ENCODE measurements at places on chromosomes 1 and 21.
A peak's percentile ranks its signal among the peaks of the same experiment; 100 is the strongest.

- no peak for DNase-seq
These were observed 223.6 kb downstream of the SRGAP2C start for GRCh38 chr1:121408354-121408753.

DNA sequence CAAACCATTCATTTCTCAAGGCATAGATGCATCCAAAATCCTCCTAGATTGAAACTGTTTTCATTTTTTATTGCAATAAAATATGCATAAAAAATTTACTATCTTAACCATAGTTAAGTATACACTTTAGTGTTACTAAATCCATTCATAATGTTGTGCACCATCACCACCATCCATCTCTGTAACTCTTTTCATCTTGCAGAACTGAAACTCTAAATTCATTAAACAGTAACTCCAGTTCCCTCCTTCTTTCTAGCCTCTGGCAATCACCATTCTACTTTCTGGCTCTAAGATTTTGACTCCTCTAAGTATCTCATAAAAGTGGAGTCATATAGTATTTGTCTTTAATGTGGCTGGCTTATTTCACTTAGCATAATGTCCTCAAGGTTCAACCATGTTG lies 236.8 kb downstream of the SMYD3 start:
- no peak for DNase-seq

DNA sequence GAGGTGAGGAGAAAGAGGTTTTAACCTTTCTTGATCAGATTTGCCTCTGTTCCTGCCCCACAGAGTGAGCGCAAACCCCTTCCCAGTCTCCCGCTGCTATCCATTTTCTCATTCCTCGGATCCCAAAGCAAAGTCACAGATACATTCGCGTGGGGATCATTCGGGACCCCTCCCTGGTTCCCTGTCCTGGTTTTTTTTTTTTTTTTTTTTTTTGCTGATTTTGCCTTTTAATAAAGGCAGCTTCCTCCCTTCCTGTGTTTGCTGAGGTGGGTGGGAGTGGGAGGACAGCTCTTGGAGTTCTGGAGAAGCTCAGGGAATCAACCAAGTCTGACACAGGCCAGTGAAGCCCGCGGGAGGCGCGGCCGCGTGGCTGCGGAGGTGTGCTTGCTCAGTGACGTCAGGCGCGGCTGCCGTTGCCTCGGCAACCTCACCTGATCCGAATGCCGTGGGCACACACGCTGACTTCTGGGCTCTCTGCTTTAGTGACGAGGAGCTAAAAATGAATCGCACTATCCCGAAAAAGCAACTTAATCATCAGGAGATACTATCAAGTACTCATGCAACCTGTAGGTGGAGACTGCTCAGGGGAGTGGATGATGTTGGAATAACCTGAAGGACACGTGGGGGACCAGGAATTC lies 106.4 kb downstream of the TBX19 start:
- DNase-seq = peak; percentile 77

GRCh38 chr1:245768596-245768995 lies 613.8 kb downstream of the KIF26B start:
- no peak for DNase-seq

DNA sequence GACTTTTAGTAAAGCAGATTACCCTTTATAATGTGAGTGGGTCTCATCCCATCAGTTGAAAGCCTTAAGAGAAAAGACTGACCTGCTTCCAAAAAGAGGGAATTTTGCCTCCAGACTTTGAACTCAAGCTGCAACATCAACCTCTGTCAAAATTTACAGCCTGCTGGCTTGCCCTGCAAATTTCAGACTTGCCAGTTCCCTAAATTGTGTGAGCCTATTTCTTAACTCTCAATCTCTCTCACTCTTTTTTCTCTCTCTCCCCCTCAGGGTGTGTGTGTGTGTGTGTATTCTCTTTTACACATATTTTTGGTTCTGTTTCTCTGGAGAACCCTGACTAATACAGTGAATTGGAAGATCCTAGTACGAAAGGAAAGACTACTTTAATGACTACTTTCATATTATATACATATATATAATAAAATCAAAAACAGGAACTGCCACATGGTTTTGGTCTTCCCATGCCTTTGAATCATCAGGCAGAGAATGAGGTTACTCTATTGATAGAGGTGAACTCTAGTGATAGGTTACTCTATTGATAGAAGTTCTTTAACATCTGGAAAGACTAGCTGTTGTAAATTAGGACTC lies 6.4 kb downstream of the OR2C3 start:
- no peak for DNase-seq

- no peak for DNase-seq
These were observed 3.3 kb upstream of the EPHA2 start for GRCh38 chr1:16158993-16159831.

DNA sequence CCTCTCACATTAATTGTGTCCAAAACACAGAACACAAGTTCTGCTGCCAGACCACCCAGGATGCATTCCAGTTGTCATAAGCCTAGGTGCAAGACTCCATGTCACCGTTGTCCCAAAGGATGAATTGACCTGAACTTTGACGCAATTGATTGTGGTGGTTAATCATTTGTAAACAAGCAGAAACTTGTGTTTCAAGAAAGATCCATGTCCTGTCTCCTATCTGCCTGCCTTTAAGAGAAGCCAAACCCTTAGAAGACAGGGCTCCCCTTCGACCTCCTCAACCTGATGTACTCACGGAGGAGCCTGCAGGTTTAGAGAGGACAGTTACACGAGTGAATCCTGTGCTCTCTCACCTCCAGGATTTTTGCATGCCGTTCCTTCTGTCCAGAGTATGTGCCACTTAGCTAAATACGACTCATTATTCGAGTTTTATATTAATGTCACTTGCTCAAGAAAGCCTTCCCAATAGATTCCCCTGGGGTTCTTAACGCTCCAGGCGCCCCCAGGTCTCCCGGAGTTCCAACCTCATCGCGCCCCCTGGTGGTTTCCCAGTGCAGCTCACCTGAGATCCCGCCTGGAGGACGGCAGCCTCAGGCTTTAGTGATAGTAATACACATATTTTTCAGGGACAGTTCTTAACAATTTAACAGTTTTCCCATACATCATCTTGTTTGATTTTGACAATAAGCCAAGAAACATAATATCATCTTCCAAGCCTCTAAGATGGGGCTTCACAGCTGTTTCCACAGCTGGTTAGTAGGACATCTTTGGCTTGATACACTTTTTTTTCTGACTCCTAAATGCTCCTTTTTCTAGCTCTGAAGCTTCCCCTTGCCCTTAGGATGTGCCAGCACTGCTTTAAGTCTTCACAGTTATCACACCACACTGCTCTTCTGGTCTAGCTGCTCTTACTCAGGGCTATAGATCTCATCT lies 2.4 kb upstream of the C8B start:
- DNase-seq = no peak

- DNase-seq = no peak
These were observed 180.8 kb downstream of the RPS6KC1 start for GRCh38 chr1:213231795-213232231.

GRCh38 chr21:36200081-36200561 lies 43.5 kb downstream of the DOP1B start:
- no peak for DNase-seq

- peak; percentile 50 for DNase-seq
These were observed 39.0 kb downstream of the LPAR3 start for GRCh38 chr1:84853741-84854721.

GRCh38 chr1:111596499-111596898 lies 23.1 kb upstream of the RAP1A start:
- DNase-seq = peak; percentile 77

DNA sequence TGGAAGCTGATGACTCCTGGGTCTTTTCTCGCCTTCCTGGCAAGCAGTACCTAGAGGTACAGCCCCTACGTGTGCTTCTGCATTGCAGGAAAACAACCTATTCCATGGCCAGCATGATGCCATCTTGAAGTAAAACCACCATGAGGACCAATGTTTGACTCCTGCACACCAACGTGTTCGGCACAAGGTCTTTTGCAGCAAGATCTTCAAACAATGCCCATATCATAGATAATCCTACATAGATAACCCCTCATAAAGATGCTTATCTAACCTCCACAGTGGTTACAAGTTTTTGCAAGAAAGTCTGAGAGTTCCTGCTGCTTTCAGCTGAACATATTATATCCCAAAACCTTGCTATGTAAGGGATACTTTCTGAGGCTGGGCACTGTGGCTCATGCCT lies 141.1 kb upstream of the MAP1LC3C start:
- DNase-seq = no peak

- no peak for DNase-seq
These were observed 26.6 kb upstream of the HMGN1 start for GRCh38 chr21:39375446-39375845.

DNA sequence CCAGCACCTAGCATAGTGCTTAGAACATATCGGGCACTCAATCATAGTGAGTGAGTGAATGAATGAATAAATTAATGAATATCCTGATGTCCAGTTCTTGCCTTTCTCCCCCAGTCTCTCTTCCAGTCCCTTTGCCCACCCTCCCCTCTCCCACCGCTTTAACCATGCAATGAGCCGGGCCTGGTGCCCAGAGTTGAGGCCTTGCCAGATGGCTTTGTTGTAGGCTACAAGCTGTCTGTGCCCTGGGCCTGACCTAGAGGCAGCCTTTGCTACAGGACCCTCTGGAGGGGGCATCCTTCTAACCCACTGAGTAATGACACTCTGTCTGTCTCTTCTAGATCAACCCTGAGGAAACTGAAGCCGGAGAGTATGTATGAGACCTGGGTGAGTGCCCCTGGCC lies 6.9 kb downstream of the CASQ1 start:
- DNase-seq = no peak

DNA sequence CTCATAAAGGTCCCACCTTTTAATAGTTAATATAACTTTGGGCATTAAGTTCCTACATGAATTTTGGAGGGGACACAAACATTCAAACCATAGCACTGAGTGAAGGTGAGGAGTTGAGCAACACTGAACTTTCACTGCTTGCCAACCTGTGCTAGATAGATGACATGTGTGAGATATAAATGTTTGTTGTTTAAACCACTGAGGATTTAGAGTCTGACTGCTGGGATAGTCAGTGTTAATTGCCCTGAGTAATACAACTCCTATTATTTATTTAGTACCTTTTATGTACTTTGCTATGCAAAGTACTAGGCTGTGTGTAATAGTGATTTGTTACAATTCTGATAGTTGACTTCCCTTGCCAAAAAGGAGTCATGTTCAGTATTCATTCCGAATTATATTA lies 32.4 kb upstream of the SLC16A1 start:
- no peak for DNase-seq

- no peak for DNase-seq
These were observed 16.3 kb downstream of the NTPCR start for GRCh38 chr1:232966663-232967062.

- DNase-seq = no peak
These were observed 191.9 kb downstream of the AK5 start for GRCh38 chr1:77473690-77474089.
